Erythroblast (primary cell): ENCODE measurements at places on chromosomes 4 and X.

DNA sequence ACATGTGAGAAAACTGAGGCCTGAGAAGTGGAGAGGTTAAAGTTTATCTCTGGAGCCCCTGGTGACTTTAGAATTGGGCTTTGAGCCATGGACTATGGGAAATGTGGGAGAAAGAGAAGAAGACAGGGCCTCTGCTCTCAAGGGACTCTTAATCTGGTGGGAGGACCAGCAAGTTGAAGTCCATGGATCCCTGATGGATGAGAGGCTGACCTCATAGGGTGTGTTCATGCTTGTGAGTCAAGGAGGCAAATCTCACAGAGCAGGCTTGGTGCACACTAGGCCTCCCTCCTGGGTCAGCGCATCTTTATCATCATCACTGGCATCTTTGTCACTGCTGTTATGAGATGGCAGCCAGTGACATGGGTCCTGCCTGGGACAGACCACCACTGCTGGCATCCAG, 211.9 kb downstream of the AFAP1 start:
- DNase-seq = no peak

DNA sequence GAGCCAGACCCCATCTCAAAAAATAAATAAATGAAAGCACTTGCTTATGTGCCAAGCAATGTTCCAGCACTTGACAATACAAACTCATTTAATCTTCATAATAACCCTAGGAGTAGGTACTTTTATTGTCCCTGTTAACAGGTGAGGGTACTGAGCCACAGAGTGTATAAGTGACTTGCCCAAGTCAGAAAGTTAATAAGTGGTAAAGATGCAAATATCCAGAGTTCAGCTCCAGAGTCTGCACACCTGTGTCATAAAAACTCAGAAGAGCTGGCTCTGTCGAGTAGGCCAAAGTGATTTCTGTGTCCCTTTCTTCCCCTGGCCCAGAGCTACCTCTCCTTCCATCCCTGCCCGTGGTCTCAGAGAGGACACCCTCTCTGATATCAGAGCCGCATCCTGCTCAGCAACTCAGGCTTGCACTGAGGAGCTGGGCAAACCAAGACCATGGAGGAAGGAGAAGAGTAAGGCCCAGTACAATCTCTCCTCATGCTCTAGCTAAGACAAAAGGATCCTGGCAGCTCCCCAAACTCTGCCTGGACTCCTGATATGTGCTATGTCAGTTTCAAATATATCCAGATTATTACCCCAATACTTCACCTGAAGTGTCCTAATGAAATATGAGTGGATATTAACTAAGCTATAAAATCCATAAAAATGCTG, 136.3 kb downstream of the HS6ST2 start:
- DNase-seq = no peak

GRCh38 chr4:56511098-56511497, 5.5 kb downstream of the ARL9 start:
- no peak for DNase-seq

GRCh38 chrX:130775849-130776248, 127.2 kb downstream of the ENOX2 start:
- DNase-seq = no peak

DNA sequence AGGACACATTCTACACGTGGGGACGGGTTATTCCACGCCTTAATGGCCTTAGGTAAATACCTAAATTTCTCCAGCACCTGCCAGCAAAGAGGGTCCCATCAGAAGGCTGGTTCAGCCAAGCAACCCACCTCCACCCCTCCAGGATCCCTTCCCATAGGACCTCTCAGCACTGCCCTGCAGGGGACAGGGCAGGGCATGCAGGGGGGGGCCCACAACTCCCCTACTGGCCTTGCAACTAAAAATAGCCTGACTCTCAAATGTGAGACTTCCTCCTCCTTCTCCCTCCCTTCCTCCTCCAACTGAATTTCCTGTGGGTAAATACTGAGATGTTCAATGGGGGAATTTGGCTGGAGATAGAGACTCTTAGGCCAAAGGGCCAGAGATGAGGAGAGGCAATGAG, 6.3 kb downstream of the LAS1L start:
- no peak for DNase-seq

- no peak for DNase-seq
These were observed 3.2 kb downstream of the CASP3 start for GRCh38 chr4:184645904-184646610.

DNA sequence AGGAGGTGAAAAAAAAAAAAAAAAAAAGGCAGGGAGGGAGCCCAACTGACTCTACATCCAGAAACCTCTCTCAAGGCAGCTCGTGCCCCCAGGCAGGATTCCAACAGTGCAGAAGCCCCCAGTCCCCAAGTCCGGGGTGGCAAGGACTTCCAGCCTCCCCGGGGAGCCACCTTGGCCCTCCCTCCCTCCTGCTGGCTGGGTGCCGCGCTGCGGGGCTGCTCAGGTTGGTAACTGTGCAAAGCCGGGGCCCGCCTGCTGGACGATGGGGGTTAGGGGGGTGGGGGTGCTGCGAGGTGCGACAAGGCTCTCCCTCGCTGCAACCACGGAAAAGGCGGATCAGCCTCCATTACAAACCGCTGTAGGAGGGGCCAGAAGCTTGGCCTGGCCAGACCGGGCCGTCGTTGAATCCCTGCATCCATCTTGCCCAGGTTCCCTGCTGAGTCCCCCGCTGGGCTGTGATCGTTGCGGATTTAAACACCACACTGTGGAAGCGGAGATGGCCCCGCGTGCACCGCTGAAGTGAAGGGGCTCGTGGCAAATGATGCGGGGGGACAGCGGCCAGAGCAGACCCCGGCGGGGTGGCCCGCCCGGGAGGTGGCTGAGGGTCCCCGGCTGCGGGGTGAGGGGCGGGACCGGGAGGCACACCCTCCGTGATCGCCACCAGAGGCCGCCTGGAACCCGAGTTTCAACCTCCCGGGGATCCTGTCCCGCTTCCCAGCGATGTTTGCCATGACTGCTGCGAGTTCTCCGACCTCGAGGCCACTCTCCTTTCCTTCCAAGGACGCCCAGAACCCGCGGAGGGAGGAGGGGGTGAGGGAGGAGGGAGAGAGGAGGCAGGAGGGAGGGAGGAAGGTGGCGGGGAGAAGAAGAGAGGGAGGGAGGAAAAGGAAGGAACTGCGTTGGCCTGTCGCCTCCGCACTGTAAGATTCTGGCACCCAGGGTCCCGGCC, 58.0 kb upstream of the DDX3X start:
- DNase-seq = peak; percentile 20

DNA sequence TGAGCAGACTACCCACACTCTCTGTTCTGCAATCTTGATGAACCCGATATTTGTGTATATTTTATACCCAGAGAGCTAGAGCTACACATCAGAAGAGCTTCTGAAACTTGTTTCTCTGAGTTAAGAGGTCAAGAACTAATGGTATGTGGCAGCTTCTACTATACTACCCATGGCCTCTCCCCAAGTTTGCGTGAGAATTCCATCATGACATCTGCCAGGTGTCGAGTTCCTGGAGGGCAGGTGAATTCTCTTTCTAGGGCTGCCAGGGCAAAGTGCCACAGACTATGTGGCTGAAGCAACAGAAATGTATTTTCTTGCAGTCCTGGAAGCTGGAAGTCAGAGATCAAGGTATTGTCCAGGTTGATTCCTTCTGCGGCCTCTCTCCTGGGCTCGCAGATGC, 4.4 kb downstream of the SORCS2 start:
- DNase-seq = no peak

DNA sequence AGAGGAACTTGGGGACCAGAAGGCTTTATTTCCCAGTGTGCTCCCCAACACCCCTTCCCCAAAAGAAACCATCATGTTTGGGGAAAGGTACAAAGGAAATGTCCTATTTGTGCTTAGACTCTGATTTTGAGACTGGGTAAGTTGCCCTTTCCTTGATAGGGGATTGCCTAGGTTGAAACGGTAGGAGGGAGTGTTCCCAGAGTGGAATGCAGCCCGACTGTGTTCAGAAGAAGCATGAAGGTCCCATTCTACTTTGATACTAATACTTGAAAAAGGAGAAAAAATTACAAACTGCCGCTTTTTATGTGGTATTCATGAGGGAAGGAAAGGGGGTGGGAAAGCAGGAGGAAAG, 32.4 kb upstream of the TMEM131L start:
- DNase-seq = no peak

- no peak for DNase-seq
These were observed 16.6 kb downstream of the JAKMIP1 start for GRCh38 chr4:6183740-6184139.

DNA sequence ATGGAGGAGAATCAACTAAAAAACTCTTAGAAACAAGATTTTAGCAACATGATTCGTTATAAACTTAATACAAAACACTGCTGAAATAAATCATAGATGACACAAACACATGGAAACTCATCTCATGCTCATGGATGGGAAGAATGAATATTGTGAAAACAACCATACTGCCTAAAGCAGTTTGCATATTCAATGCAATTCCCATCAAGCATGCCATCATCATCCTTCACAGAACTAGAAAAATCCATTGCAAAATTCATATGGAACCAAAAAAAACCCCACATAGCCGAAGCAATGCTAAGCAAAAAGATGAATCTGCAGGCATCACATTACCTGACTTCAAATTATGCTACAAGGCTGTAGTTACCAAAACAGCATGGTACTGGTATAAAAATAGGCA, 1015.8 kb upstream of the GRIA3 start:
- DNase-seq = no peak

- no peak for DNase-seq
These were observed 9.6 kb upstream of the SLC25A14 start for GRCh38 chrX:130330146-130330545.

- no peak for DNase-seq
These were observed 109.6 kb downstream of the SH2D1A start for GRCh38 chrX:124455966-124456365.

GRCh38 chrX:43661521-43662240, 5.6 kb downstream of the MAOA start:
- no peak for DNase-seq

- DNase-seq = no peak
These were observed 556.8 kb downstream of the GABRG1 start for GRCh38 chr4:45566896-45567603.

DNA sequence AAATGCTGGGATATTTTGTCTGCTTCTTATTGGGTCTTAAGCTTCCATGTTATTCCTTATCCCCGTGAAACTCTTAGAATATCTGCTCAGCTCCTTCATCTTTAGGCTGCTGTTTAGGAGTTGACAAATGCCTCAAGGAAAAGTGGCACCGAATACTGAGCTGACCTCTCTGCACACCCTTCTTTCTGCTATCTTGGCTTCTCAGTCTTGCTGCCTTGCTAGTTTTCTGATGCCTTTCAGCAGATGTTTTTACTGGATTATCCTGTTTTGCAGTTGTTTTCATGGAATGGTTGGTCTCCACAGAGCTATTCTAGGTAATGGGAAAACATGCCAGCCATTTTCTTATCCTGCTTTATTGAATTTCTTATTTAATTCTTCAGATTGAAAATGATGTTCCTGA, 86.3 kb downstream of the GYPE start:
- DNase-seq = no peak

GRCh38 chr4:41072021-41072777, 142.1 kb downstream of the APBB2 start:
- no peak for DNase-seq

DNA sequence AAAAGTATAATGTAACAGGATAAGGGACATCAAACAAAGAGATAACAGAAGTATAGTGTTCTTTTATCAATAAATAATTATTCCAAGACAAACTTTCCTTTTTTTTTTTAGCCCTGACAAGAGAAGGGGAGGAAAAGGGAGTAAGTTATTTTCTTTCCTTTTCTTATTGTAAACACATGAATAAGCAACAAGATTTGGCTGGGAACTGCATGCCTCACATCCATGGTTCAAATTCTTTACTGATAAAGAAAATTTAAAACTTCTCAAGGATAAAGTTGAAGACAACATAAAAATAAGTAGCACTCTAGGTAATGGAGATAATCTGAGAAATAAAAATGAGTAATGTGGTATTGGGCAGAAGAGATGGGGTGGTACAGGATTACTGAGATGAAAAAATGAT, 71.6 kb downstream of the NEK1 start:
- no peak for DNase-seq

DNA sequence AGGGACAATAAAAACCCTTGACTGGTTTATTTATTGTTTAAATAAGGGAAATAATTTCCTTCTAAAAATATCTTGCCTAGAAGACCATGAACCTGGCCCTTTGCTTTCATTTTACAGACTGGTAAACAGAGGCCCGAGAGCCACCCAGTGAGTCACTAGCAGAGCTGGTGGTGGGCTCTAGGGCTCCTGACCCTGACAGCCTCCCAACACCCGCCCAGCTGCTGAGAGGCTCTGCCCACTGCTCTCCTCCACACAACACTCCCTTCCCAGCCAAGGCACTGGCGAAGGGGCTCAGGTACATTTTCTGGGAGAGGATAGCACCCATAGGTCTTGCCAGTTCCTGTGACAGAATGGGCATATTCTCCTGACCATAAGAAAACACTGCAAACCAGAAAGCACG, 18.1 kb upstream of the PPEF2 start:
- DNase-seq = no peak

GRCh38 chrX:116236666-116237065, 66.1 kb downstream of the AGTR2 start:
- no peak for DNase-seq

- no peak for DNase-seq
These were observed 116.4 kb downstream of the AFF1 start for GRCh38 chr4:87051121-87051713.

GRCh38 chrX:11540532-11541377, 125.0 kb downstream of the ARHGAP6 start:
- no peak for DNase-seq

GRCh38 chr4:81914623-81915022, 442.9 kb upstream of the RASGEF1B start:
- no peak for DNase-seq

DNA sequence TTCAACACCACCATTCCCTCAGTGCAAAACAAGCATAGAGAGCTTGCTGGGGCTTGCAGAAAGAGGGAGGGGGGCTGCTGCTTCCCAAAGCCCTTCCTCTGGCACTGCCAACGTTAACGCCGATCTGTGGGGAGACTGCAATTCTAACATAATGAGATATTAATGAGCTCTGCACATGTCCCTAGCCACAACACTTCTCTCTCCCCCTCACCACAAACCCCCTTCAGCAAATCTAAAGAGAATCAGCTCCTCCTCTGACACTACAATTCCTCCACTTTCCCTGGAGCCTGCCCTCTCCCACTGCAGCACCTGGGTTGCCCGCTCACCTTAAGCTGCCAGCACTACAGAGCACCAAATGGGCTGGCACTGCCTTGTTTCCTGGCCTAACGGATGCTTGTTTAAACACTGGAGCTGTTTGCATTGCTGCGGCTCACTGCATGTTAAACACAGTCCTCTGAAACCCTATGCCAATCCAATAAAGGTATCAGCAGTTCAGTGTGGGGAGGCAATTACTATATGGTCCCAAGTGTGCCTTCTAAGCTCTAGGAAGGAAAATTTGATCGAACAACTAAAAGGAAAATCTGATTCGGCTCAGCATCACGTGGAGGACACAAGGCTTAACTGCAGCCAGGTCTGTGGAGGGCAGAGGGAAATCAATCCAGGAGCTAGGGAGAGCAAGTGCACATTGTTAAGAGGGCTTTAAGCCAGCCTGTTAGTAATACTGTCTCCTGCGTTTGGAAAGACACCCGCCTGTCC, 232.4 kb downstream of the MAML3 start:
- no peak for DNase-seq
